ENCODE measurements at places on chromosomes 5 and 9. TPM values are rescaled to one million over a fixed set of nuclear protein-coding genes. Genes with fewer than 3 reads are reported as not detected.

ACTBL2 gene
- not detected for total RNA-seq

PRUNE2 gene
- 3.3 TPM for total RNA-seq

PCDHB12 gene
- total RNA-seq: not detected

PTPN3 gene
- total RNA-seq: 0.62 TPM

INSYN2B gene
- total RNA-seq: not detected

NME5 gene
- 0.44 TPM for total RNA-seq

NUTM2F gene
- total RNA-seq: not detected

DNAJB5 gene
- 48.9 TPM for total RNA-seq

SMIM33 gene
- total RNA-seq: not detected

SEMA5A gene
- 6.5 TPM for total RNA-seq

CCL27 gene
- total RNA-seq: 0.41 TPM

ORM2 gene
- 2.2 TPM for total RNA-seq

PRDM9 gene
- not detected for total RNA-seq

PLPPR1 gene
- total RNA-seq: 2.8 TPM

ELOVL7 gene
- total RNA-seq: 2.6 TPM

KIF4B gene
- 0.03 TPM for total RNA-seq

UBE2QL1 gene
- total RNA-seq: 0.52 TPM

ACER2 gene
- 2.0 TPM for total RNA-seq

SURF1 gene
- total RNA-seq: 31.8 TPM

BASP1 gene
- total RNA-seq: 144 TPM

SPOCK1 gene
- 1.4 TPM for total RNA-seq

RELL2 gene
- total RNA-seq: 8.9 TPM

C5orf52 gene
- not detected for total RNA-seq

SAPCD2 gene
- total RNA-seq: 59.9 TPM

TEX48 gene
- not detected for total RNA-seq

SPARC gene
- total RNA-seq: 419 TPM

AGPAT2 gene
- total RNA-seq: 54.7 TPM

PCDHGB1 gene
- total RNA-seq: not detected

RNF208 gene
- 1.0 TPM for total RNA-seq

EDIL3 gene
- total RNA-seq: 46.0 TPM

AGXT2 gene
- total RNA-seq: not detected

RANBP3L gene
- total RNA-seq: not detected

SH3GLB2 gene
- 79.1 TPM for total RNA-seq

C9orf50 gene
- total RNA-seq: not detected

IFNK gene
- total RNA-seq: not detected
